ENCODE measurements at places on chromosomes 1 and 21.

DNA sequence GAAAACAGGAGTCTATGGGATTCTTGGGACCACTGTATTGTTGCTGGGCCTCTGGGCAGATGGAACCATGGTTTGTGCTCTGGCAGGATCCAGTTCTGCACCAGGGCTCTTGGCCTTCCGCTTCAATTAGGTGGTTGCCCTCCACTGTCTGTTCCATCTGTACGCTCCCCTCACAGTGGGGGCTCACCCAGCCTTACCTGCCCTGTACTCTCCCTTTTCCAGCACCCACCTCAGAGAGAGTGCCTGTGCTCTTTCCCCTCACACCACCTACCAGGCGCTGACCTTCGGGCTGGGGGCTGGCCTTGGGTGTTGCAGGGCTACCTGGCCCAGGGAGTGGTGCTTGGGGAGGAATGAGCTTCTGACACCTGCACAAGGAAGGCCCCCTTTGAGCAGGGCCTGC lies 7.5 kb downstream of the PKNOX1 start:
- no peak for DNase-seq

DNA sequence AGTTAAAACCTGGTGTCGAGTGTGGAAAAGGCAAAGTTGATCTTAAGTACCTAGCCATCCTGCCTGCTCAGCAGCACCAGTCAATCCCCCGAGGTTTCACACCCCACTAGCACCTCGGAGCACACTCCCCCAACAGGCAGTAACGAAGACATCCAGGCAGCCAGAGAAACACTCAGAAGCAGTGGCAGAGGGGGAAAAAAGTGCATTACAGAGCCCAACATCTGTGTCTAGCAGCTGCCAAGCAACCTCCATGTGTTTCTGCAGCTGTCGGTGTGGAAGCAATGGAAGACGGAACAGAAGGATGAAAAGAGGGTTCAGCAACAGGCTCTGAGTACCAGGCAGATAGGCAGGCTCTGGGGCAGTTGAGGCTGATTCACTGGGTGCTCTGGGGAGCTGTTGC lies 73.4 kb upstream of the PROX1 start:
- no peak for DNase-seq

DNA sequence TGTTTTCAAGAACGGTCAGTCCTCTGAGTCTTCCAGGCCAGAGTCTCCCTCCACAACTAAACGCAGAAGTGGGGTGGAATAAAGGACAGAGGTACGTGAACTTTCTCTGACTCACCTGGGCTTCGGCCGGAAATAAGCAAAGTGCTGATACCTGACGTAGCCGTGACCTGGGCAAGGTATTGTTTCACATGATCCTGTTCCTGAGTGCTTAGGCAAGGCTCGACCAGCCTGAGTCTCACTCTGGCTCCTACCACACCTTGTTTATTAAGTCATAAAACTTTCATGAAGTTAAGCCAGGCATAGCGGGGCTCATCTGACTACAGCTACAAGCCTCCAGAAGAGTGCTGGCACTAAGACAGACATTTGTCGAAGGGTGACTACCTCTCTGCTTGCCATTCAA lies 327.5 kb downstream of the SETD4 start:
- DNase-seq: no peak

DNA sequence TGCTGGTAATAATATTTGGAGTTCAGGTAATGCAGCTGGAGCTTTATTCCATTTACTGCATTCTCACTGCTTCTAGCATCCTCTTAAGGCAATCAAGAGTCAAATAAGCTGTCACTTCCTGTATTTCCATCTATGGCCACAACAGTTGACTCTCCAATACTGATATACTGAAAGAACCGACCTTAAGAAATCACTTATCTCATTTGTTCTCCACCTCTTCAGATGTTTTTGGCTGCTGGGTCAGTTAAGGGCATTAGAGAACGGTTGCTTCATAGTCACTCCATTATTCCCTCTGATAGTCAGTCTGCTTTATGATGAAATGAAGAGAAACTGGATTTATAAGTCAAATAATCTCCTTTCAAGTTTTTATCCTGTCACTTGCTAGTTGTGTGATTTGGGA lies 14.2 kb upstream of the RGS4 start:
- no peak for DNase-seq

- no peak for DNase-seq
These were observed 183.5 kb upstream of the ADGRL4 start for GRCh38 chr1:79190074-79190473.

DNA sequence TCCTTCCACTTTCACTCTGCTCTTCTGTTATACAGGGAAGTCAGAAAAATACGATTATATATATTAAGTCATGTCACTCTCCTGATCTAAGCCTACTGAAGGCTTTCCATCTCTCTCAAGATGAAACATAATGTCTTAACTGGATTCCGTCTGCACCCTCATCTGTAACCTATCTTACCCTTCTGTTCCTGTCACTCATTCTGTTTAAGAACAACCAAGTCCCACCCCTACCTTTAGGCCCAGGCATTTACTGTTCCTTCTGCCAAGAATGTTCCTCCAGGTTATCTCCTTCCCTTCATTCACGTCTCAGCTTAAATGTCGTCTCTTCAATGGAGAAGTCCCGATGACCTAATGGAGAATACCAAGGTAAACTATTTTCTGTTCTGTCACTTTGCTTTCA lies 1802.4 kb downstream of the MRPL39 start:
- no peak for DNase-seq

- no peak for DNase-seq
These were observed 805 bp downstream of the SIM2 start for GRCh38 chr21:36699546-36700294.

- DNase-seq: no peak
These were observed 52.3 kb upstream of the C8B start for GRCh38 chr1:57018119-57018518.

GRCh38 chr1:154859786-154860155 lies 10.3 kb downstream of the KCNN3 start:
- DNase-seq: no peak

DNA sequence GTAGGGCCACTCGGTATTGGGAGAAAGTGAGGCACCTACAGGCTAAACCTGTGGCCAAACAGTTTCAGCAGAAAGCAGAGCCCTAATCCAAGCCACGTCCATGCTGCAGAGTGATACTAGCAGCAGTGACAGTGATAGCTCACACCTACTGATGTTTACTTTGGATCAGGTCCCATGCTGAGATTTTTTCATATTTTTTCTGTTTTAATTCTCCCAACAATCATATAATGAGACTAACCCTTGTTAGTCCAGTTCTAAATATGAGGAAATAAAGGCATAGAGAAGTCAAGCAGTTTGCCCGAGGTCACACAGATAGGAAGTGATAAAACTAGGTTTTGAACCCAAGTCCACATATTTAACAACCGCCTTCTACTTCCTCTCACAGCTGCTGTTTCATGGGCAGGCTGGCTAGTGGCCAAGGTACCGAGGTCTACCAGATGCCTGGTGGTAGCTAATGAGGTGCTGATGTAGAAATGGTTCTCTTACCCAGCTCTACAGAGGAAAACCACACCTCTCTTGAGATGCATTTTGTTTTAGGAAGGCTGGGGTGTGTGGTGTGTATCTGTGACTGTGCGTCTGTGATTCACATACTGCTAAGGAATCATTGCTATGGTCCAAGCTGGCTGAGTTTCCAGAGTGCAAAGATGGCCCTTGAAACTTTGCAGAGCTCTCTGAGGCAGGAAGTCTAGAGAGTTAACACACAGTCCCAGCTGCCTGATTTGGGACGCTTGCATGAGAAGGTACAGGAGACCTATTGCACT lies 80.3 kb upstream of the ARTN start:
- DNase-seq: no peak

DNA sequence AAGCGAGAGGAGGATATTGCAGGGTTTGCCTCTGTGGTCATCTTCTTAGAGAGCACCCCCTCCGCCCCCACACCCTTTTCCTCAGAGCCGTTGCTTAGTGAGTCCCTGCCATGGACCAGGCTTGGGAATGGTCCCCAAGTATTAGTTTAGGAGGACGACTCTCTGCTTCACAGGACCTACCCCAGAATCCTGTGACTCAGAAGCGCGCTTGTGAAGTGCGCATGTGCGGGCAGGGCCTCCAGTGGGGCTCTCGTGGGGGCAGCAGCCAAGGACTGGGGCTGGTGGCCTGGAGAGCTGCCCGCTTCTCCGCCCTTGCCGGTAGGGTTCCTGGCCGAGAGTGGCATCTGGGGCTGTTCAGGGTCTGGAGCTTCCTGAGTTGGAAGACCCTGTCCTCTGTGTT lies 37.3 kb upstream of the HMGN1 start:
- DNase-seq: no peak

GRCh38 chr1:46315669-46316403 lies 12.3 kb downstream of the UQCRH start:
- no peak for DNase-seq

DNA sequence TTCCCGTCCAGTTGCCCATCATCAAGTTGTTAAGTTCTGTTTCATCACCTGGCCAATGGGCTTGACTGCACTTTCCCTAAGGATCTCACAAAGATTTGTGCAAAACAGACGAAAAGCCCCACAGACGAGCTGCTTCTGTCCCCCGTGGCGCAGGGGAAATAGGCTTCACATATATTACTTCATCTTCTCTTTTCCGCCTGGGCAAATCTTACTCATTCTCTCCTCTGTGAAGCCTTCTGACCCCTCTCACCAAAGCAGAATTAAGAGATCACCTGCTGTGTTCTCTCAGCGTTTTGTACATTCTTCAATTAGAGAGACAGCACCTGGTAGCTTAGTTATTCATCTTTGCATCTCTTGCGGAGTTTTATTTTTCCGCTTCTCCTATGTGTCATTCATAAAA lies 129.8 kb downstream of the IGSF21 start:
- no peak for DNase-seq

- no peak for DNase-seq
These were observed 36.6 kb downstream of the RUNX3 start for GRCh38 chr1:24893431-24893830.

DNA sequence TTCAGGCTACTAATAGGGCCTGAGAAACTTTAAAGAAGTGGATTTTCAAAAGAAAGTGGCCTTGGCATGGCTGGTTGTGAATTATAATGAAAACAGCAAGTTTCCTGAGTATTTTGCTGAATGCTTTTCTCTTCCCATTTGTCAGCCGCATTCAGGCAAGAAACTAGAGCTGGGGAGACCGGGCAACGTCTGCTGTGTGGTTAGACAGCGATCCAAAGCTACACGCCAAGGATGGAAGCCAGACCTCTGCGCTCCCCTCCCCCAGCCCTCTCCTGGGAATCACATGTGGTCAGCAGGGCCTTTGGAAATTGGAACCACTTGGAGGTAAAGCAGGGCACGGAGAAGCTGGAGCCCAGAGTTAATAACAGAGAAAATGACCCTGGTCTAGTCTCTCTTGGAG lies 114.1 kb upstream of the CD34 start:
- no peak for DNase-seq

DNA sequence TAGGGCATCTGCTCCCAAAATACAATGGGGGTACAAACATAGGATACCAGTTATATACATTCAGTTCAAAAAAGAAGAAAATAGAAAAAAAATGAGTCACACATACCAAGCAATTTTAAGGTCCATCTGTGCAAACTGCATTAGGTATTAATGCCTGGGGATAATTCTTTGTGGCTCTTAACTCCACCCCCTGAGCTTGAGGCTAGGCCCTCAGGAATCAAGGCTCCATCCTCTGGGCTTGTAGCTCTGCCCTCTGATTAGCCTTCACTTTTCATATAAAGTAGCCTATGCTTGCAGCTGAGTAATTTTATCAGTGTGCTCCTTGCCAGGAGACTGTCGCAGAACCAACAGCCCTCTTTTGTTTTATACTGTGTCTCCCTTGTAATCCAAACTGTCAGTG lies 69.9 kb upstream of the BACE2 start:
- no peak for DNase-seq

DNA sequence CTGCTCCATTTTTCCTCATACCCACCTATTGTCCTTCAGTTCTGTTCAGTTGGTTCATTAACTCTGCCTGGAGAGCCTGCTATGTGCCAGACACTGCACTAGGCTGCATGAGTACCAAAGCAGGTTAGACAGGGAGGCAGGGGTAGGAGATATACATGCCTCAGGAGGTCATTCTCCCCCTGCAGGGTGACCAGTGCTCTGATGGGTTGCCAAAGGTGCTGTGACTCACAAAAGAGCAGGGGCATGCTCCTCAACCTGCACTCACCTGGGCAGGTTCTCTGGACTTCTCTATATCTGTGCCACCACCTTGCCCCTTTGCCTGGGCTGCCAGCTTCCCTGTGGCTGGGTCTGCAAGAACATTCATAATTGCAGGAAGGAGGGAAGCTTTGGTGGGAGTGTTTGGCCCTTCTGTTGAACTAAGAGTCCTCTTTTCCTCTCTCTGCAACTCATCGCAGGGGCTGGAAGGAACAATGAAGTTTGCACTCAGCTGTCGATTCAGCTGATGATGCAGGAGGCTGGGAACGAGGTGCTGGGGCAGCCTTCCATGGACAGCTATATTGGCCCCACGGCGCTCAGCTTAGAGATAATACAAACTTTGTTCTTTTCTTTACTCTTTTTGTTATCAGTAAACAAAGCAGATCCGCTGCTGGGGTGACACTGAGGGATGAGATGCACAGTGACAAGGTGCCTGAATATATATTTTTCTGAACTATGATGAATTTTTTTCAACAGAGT lies 356.4 kb upstream of the PLXNA2 start:
- no peak for DNase-seq

- DNase-seq: no peak
These were observed 1.8 kb upstream of the RPS6KC1 start for GRCh38 chr1:213049232-213049631.

DNA sequence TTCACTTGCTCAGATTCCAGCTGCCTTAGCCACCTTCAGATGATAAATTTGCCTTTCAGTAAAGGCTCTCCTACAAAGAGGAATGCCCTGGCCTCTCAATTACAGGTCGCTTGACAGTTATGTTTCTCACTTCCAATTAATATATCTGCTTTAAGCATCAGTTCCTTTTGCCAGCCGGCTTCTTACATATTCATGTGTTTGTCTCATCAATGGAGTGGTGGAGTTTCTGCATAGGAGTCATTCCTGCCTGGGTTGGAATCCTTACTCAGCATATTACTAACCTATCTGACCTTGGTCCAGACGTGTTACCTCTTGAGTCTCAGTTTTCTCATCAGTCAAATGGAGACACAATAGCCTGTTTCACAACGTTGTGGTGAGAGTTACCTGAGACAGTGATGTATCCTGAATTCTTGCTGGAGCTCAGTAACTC lies 9.4 kb upstream of the SESN2 start:
- no peak for DNase-seq
